ENCODE measurements at places on chromosomes 4 and X. TPM values are rescaled to one million over a fixed set of nuclear protein-coding genes. Genes with fewer than 3 reads are reported as not detected.

GRCh38 chr4:118268780-118269179 is 84.0 kb downstream of the PRSS12 start:
- H3K36me3 ChIP-seq: no peaks in the 10 kb centered on the region
- peaks cover 5% of the 10 kb centered on the region for H3K27me3 ChIP-seq
- no peaks in the 10 kb centered on the region for H3K4me1 ChIP-seq
- H3K27ac ChIP-seq: no peak overlapping the region
- no peak overlapping the region for H3K4me3 ChIP-seq

DNA sequence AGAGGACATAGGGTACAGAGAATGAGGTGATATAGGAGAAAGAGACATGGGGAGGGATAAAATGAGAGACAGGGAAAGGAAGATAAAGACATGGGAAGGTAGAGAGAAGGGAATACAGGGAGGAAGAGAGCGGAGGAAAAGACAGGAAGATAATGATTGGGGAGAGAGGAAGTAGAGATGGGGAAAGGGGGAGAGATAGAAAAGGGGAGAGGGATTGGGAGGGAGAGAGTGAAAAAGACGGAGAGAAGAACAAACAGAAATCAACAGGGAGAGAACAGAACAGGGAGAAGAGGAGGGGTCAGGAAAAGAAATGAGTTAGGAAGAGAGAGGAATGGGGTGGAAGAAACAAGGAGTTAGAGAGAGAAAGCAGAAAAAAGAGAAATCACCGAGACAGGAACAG is 4.6 kb downstream of the GRIPAP1 start:
- no peaks in the 10 kb centered on the region for H3K4me1 ChIP-seq
- no peak for DNase-seq
- H3K4me3 ChIP-seq: no peak overlapping the region
- no peaks in the 10 kb centered on the region for H3K36me3 ChIP-seq
- no peak overlapping the region for H3K27ac ChIP-seq
- no peaks in the 10 kb centered on the region for H3K27me3 ChIP-seq

- no peaks in the 10 kb centered on the region for H3K36me3 ChIP-seq
- H3K4me3 ChIP-seq: no peak overlapping the region
- H3K27ac ChIP-seq: no peak overlapping the region
- no peak for DNase-seq
- no peaks in the 10 kb centered on the region for H3K4me1 ChIP-seq
- no peaks in the 10 kb centered on the region for H3K27me3 ChIP-seq
Observed at GRCh38 chr4:33116871-33117270, 2396.7 kb downstream of the PCDH7 start.

DNA sequence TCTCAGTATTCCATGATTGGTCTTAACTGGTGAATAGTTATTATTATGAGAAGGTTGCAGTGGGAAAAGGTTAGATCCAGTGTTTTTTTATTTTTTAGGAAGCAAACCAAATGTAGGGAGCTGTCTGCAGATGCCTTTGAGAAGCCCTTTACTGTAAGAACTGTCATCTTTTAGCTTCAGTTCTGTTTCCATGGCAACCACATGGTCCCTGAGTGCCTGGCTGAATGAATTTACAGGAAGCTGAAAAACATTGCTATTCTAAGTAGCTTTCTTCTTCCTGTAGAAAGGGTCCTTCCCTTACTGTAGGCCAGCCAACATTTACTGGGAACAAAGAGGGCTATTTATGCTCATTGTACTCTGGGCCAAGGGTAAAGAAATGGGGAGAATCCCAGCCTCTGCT is 103.3 kb downstream of the DCLK2 start:
- peak; percentile 62 for DNase-seq
- H3K4me1 ChIP-seq: no peaks in the 10 kb centered on the region
- H3K4me3 ChIP-seq: no peak overlapping the region

DNA sequence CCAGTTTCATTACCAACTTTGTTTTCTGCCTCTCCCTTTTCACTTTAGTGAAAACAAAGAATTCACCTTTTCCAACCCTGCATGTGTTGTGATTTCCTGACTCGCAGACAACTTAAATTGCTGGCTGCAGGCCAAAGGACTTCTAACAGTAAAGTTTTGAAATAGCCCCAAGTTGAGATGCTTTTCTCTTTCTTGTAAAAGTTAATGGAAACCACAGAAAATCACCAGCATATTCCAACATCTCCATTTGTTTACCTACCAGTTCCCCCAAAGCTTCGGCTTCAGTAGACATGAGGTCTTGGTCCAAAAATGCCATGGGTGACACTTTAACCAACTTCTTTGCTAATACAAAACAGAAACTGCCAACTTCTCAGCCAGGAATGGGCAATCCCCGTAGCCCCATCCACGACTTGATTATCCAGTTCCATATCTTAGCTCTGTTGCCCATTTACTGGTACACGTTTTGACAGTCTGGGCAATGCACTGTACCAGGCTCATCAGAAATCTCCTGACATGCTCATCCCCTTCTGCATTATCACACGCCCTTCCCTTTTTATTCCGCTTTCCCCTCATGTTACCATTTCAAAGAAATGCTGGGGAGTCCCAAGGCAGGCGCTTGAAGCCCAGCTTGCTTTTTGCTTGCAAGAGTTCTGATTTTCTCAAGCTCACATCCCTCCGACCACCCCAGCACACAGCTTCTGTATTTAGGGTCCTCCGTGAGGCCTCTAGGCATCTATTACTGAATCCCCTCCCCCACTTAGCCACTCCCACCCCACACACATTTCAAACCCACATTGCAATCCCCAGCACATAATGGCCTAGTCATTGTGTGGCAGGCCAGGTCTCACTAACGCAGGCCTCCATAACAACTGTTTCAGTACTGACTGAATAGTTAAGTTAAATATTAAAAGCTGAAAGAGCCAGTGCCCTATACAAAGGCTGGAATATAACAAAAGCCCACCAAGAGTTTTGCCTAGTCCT is 137.9 kb upstream of the S100G start:
- H3K4me1 ChIP-seq: no peaks in the 10 kb centered on the region
- peak overlapping the region; percentile 37 for H3K27ac ChIP-seq
- H3K4me3 ChIP-seq: no peak overlapping the region

DNA sequence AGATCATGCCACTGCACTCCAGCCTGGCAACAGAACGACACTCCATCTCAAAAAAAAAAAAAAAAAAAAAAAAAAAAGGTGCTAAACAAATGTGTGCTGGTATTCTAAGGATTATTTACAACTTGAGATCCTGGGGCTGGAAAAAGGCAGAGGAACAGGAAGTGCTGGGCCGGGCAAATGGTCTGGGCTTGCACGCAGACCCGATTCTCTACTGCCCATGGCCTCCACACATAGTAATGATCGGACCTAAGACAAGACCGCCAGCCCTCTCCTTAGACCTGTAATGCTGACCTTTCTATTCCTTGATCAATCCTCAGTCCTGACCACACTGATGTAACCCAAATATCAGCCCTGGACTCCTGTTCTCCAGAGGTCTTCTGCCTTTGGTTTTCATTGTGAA is 67.8 kb downstream of the EFNB1 start:
- H3K4me3 ChIP-seq: no peak overlapping the region
- no peak for DNase-seq
- H3K27me3 ChIP-seq: no peaks in the 10 kb centered on the region
- no peaks in the 10 kb centered on the region for H3K36me3 ChIP-seq
- H3K27ac ChIP-seq: no peak overlapping the region

DNA sequence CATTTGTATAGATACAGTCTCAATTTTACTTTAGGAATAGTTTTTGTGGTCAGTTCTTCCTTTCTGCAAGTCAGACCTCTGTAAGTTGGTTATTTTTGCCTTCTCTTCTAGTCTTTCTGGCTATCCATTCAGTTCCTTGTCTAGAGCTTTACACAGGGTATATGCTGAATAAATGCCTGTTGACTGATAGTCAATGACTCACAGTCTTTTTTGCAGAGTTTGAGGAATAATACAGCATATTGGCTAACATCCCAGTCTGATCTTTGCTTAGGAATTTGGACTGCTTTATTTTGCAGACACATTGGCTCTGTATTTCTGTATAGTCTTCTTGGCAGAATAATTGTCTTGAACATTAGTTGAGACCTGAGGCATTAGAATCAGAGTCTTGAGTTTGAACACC is 132.4 kb downstream of the MAGEC1 start:
- peak; percentile 24 for DNase-seq
- H3K36me3 ChIP-seq: no peaks in the 10 kb centered on the region
- H3K27ac ChIP-seq: no peak overlapping the region

- H3K36me3 ChIP-seq: no peaks in the 10 kb centered on the region
- no peaks in the 10 kb centered on the region for H3K27me3 ChIP-seq
- no peak overlapping the region for H3K27ac ChIP-seq
- no peak overlapping the region for H3K4me3 ChIP-seq
- H3K4me1 ChIP-seq: no peaks in the 10 kb centered on the region
- no peak for DNase-seq
Observed at GRCh38 chrX:136747003-136747986, 33.4 kb downstream of the ARHGEF6 start.

DNA sequence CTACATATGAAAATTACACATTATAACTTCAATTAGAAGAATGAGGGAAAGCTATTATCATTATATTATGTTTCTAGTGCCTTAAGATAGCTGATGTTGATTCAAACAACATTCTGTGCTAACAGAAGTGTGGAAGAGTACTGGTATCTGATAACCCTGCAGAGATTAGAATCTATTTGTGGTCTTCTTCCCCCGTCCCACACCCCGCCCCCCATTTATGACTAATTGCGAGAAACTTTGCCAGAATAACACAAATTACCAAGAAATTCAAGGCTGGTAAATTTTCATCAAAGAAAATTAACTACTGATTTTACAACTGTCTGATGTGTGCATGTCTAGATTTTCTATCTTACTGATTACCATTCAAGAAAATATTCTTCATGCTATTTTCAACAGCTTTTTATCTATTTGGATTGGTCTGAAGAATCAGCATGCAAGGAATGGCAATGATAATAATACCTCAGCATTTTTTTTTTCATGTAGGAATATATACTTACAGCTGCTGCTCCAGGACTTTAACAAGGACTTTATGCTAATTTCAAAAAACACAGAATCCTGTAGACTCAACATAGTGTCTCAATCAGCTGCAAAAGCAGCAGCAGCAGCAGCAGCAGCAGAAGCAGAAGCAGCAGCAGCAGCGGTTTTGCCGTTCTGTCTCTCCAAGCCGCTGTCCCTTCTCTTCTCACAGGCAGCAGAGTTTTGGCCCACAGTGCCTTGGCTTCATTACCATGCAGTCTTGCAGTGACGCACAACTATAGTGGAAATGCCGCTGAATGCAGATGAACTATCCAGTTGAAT is 126.7 kb downstream of the FRYL start:
- peaks cover 12% of the 10 kb centered on the region for H3K4me1 ChIP-seq
- H3K36me3 ChIP-seq: no peaks in the 10 kb centered on the region
- peak overlapping the region; percentile 41 for H3K27ac ChIP-seq

- DNase-seq: no peak
- no peaks in the 10 kb centered on the region for H3K27me3 ChIP-seq
- H3K4me1 ChIP-seq: no peaks in the 10 kb centered on the region
Observed at GRCh38 chrX:57640674-57641016, 39.4 kb downstream of the NLRP2B start.

- H3K36me3 ChIP-seq: no peaks in the 10 kb centered on the region
- H3K4me1 ChIP-seq: no peaks in the 10 kb centered on the region
- no peak overlapping the region for H3K4me3 ChIP-seq
- H3K27ac ChIP-seq: no peak overlapping the region
- DNase-seq: peak; percentile 65
- H3K27me3 ChIP-seq: peaks cover 15% of the 10 kb centered on the region
Observed at GRCh38 chr4:169050284-169050683, 40.2 kb upstream of the CBR4 start.

DNA sequence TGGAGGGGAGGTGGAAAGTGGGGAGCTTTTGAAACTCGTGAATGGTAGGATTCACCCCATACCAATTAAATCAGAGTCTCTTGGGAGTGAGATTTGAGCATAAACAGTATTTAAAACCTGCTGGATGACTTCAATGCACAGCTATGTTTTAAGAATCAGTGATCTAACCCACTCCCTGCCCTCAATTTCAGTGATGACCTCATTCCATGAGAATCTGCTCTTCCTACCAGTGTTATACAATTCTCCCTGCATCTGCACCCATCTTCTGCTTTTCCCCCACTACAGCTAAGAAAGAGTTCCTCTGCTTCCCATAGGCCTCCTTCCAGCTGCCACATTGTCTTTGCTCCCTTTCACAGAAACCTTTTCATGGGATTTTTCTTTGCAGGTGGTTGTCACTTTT is 18.3 kb upstream of the H2AZ1 start:
- H3K4me1 ChIP-seq: no peaks in the 10 kb centered on the region
- no peak overlapping the region for H3K27ac ChIP-seq
- no peak overlapping the region for H3K4me3 ChIP-seq
- no peak for DNase-seq

The ADH7 gene
- not detected for total RNA-seq

The GC gene
- 0.21 TPM for total RNA-seq

The ZNF711 gene
- total RNA-seq: 11.4 TPM

The MUC7 gene
- total RNA-seq: not detected

The GAGE12F gene
- total RNA-seq: not detected
